ENCODE measurements at places on chromosomes 12 and 14.

GRCh38 chr14:65838565-65838964 is 426.0 kb downstream of the FUT8 start:
- no peak for DNase-seq

DNA sequence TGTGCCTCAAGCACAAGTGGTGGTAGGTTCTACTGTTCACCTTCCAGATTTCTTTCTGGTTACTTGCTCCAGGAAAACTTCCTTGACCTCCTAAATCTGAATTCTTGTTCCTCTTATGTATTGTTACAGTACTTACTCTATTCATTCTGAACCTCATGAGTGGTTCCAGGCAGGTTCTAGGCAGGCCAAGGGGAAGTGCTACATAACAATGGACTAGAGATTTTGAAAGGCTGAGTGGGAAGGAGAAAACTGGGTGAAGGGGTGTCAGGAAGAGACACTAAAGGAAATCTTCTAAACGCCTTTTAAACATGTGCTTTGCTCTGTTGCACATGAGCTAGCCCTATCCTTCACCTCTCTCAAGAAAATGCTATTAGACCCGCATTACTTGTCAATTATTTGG is 1.6 kb downstream of the YARS2 start:
- no peak for DNase-seq

- peak; percentile 59 for DNase-seq
These were observed 6.0 kb downstream of the HMGA2 start for GRCh38 chr12:65830305-65830704.

GRCh38 chr14:54570631-54571415 is 3.9 kb downstream of the SAMD4A start:
- peak; percentile 95 for DNase-seq

DNA sequence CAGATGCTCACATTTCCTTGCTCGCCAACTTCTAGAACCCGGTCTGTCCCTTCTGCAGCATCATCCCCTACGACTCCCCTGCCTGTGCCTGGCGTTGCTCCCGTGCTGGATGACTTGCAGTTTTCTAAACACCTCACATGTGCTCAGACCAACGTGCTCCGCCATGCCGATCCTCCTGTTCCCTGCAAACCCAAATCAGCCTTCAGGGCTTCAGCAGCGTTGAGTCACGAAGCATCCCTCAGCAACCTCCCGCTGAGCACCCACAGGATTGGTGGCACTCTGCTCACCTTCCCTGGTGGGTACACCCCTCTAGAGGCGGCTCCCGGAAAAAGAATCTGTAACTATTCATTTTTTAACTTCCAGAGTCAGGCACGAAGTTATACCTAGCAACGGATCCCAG is 2.8 kb upstream of the PIWIL1 start:
- DNase-seq = no peak

DNA sequence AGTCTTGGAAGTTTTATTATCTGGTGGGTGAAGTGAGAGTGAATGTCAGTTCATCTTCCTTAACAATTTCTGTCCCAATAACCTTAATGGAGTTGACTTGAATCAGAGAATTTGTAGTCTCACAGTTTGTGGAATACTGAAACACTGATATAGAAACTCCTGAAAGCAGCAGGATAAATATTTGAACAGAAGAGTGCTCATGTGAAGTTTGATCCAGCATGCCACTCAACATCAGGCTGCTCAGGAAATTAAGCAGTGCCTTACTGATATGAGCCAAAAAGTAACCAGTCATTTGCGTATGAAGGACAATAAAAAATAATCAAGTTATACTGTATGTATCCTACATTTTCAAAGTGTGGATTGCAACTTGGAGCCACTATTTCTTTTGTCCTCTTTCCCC is 15.7 kb downstream of the MUCL1 start:
- no peak for DNase-seq

- DNase-seq = no peak
These were observed 193.9 kb downstream of the PHLDA1 start for GRCh38 chr12:75837700-75838099.

GRCh38 chr14:104184506-104184905 is 46.1 kb downstream of the KIF26A start:
- DNase-seq = no peak

DNA sequence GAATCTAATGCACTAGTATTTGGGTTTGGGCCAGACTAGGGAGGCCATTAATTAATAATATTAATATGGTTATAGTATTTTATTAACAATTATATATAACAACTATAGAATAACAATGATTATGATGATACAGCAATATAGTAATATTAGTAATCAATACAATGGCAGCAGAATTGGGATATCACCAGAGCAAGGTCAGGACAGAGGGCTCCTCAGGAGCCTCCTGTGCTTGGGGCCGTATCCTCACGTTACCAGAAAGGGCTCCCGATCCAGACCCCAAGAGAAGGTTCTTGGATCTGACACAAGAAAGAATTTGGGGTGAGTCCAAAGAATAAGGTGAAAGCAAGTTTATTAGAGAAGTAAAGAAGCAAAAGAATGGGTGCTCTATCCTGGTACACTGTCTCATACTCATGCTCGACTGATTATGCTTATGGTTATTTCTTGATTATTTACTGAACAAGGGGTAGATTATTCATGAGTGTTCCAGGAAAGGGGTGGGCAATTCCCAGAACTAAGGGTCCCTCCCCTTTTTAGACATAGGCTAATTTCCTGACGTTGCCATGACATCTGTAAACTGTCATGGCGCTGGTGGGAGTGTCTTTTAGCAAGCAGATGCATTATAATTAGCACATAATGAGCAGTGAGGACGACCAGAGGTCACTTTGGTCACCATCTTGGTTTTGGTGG is 61.6 kb downstream of the RIN3 start:
- DNase-seq = no peak

DNA sequence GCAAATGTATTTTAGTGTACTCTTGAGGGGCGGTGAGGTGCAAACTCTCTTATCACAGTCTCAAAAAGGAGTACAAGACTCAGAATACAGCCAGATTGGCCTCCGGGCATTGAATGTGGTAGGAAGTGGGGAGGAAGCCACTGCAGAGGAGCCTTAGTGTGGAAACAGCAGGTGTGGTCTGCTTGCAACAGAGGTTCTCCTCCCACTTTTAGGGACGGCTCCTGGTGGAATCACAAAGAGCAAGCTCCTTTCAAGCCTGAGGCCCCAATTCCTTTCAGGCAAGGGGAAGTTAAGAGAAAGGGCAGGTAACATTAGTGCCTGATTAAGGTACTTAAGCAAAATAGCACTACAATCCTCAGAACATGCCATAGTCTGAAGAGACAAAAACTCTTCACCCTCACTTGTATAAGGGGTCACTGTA is 23.7 kb upstream of the SLC2A3 start:
- no peak for DNase-seq

GRCh38 chr14:96598332-96598928 is 96.2 kb downstream of the PAPOLA start:
- no peak for DNase-seq

GRCh38 chr14:59067127-59067894 is 121.2 kb upstream of the DAAM1 start:
- DNase-seq = no peak

DNA sequence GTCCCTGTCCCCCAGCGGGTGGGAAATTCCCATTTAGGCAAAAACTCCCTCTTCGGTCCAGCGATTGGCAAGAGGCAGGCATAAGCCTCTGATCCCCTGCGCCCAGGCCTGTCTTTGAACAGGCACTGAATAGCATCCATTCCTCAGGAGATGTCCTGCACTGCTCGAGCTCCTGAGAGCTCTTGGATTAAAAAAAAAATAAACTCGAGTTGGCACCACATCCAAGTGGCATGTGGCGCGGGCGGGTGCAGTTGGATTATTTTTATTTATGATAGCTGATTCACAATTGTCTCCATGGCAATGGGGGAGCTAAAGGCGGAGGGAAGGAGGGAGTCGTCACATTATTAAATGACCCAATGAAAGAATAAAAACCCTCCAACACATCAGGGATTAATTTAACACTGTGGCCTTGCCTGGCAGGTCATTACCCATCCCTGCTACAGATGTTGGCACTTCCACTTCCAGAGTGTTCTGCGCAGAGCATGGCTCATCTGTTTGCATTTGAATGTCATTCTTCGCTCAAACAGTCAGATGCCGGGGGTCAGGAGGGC is 207.2 kb downstream of the AACS start:
- DNase-seq = no peak

DNA sequence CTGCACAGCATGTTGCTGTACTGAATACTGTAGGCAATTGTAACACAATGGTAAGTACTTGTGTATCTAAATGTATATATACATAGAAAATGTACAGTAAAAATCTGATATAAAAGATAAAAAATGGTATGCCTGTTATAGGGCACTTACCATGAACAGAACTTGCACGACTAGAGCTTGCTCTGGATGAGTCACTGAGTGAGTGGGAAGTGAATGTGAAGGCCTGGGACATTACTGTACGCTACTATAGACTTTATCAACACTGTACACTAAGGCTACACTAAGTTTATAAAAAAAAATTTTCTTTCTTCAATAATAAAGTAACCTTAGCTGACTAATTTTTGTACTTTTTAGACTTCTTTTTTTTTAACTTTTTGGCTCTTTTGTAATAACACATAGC is 24.2 kb upstream of the NEDD1 start:
- DNase-seq = peak; percentile 84

Data from HCEC 1CT (cell line).